Activated CD4-positive, alpha-beta T cell treated with anti-CD3 and anti-CD28 coated beads, Interleukin-2, amount 10 ng/mL, durations not matched to agents 7 days and 5 days (primary cell): ENCODE measurements at places on chromosomes 16 and 17. TPM values are rescaled to one million over a fixed set of nuclear protein-coding genes. Genes with fewer than 3 reads are reported as not detected.
A peak's percentile ranks its signal among the peaks of the same experiment; 100 is the strongest.

GRCh38 chr16:19744670-19745069, 26.6 kb downstream of the IQCK start:
- no peak overlapping the region for H3K27ac ChIP-seq
- no peaks in the 10 kb centered on the region for H3K4me1 ChIP-seq
- H3K36me3 ChIP-seq: no peaks in the 10 kb centered on the region
- no peaks in the 10 kb centered on the region for H3K27me3 ChIP-seq
- H3K4me3 ChIP-seq: no peak overlapping the region

GRCh38 chr16:380762-381011, 1.1 kb downstream of the PGAP6 start:
- H3K27me3 ChIP-seq: peaks cover 4% of the 10 kb centered on the region
- H3K4me1 ChIP-seq: peaks cover 25% of the 10 kb centered on the region
- DNase-seq: no peak
- H3K36me3 ChIP-seq: peaks cover 4% of the 10 kb centered on the region
- H3K27ac ChIP-seq: peak overlapping the region; percentile 93
- H3K4me3 ChIP-seq: peak overlapping the region; percentile 84

- H3K4me1 ChIP-seq: peaks cover 9% of the 10 kb centered on the region
- peaks cover 4% of the 10 kb centered on the region for H3K27me3 ChIP-seq
- no peak overlapping the region for H3K27ac ChIP-seq
- no peak overlapping the region for H3K4me3 ChIP-seq
- H3K36me3 ChIP-seq: no peaks in the 10 kb centered on the region
These were observed 3.9 kb downstream of the SPATA20 start for GRCh38 chr17:50550661-50551432.

ALOX12B gene
- 0.31 TPM for total RNA-seq

DNA sequence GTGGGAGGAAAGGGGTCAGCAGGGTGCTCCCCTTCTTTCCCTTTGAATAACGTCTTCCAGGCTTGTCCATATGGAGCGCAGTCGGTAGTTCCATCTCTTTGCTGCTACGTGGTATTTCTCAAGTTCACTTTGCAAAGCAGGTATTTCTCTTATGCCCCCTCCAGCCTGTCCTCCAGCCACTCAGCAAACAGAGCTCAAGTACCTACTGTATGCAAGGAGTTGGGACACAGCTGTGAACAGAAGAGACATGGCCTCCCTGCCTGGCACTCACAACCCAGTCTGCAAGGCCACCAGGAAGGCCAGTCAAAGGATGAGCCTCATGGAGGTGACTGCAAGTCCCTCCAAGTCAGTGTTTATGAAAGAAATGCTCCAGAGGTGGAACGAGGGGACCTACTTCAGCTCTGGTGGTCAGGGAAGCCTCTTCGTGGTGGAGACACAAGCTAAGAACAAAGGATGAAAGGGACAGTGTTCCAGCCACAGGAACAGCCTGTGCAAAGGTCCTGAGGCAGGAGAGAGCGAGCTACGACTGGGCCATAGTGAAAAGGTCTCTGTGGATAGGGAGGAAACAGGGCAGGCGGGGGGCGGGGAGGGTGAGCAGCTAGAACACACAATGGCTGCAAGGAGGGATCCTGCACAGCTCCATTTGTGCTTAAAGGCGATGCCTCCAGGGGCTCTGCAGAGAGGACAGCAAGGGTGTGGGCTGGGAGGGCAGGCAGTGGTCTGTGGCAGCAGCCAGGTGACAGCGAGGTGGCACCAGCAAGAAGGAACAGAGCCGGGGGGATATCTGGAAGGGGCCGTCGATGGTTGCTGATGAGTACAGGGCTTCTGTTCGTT, 32.6 kb downstream of the PPL start:
- H3K27ac ChIP-seq: no peak overlapping the region
- no peak overlapping the region for H3K4me3 ChIP-seq
- no peak for DNase-seq
- no peaks in the 10 kb centered on the region for H3K4me1 ChIP-seq
- H3K36me3 ChIP-seq: no peaks in the 10 kb centered on the region
- H3K27me3 ChIP-seq: peaks cover 5% of the 10 kb centered on the region

MT1H gene
- total RNA-seq: 0.62 TPM

BCAS3 gene
- total RNA-seq: 16.4 TPM

NPIPA8 gene
- 80.0 TPM for total RNA-seq

DNA sequence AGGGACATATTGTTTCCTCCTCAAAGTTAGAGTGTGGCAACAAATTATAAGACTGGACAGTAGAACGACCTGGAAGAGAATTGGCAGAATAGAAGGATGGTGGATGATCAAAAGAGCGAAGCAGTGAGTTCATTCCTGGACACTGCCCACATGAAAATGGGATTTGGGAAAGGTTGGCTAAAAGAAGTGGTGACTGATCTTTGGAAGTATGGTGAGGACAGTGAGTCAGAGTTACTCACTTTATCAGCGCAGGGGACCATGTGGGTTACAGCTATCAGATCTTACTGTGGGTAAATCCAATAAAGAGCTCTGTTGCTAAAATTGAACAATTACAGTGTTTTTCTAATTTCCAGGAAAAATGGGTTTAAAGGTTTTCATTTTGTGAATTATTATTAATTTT, 2.7 kb upstream of the TANC2 start:
- no peak overlapping the region for H3K4me3 ChIP-seq
- H3K27me3 ChIP-seq: peaks cover 54% of the 10 kb centered on the region
- H3K27ac ChIP-seq: no peak overlapping the region
- H3K36me3 ChIP-seq: no peaks in the 10 kb centered on the region

OSGIN1 gene
- total RNA-seq: 0.77 TPM

CACNA1H gene
- 3.6 TPM for total RNA-seq

- H3K4me1 ChIP-seq: peaks cover 19% of the 10 kb centered on the region
- peaks cover 20% of the 10 kb centered on the region for H3K36me3 ChIP-seq
- H3K27ac ChIP-seq: no peak overlapping the region
- H3K4me3 ChIP-seq: no peak overlapping the region
- no peaks in the 10 kb centered on the region for H3K27me3 ChIP-seq
- peak; percentile 13 for DNase-seq
These were observed 57.0 kb downstream of the NSRP1 start for GRCh38 chr17:30173649-30174048.

GP1BA gene
- total RNA-seq: not detected

DNA sequence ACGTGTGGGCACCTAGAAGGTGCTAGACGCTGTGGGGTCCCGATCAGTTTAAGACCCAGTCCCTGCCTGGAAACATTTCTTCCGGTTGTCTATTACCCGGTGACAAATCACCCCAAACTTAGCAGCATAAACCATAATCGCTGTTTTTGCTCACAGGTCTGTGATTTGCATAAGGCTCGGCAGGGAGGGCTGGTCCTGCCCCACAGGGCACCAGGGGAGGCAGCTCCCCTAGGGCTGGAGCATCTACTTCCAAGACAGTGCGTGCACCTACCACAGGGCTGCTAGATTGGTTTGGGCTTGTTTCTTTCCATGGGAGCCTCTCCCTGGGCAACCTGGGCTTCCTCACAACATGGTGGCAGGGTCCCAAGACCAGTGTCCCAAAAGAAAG, 214.5 kb upstream of the CIBAR2 start:
- H3K27ac ChIP-seq: no peak overlapping the region
- no peaks in the 10 kb centered on the region for H3K36me3 ChIP-seq
- H3K4me1 ChIP-seq: peaks cover 2% of the 10 kb centered on the region
- no peak for DNase-seq
- no peak overlapping the region for H3K4me3 ChIP-seq
- H3K27me3 ChIP-seq: peaks cover 8% of the 10 kb centered on the region

DNA sequence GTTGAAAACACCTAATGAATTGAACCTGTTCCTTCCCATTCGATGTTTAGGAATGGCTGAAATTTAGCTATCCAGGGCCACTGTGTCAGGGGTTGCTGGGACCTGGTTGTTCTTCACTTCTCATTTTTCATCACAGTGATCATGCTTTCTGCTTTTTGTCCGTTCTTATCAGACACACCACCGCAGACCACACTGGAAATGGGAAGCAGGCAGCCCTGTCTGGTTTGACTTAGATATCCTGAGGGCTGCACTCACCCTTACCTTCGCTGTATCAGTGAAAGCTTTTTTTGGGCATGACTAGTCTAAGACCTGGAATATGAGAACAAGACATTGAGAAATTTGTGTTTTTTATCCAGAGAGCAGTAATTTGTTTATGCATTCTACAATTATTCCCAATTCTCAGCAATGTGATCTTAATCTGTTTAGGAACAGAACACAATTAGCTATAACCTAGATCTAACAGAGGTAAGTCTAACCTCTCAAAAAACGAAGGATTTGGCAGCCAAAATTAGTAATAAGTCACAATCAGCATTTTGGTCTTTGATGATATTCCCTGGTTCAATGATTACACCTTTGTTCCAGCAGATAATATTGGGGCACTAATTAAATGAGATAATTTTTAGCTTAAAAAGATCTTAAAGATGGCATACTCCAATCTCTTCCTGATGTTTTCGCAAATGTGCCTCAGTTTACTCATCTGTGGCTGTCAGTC, 126.0 kb upstream of the GOT2 start:
- no peaks in the 10 kb centered on the region for H3K4me1 ChIP-seq
- no peak for DNase-seq
- H3K27me3 ChIP-seq: no peaks in the 10 kb centered on the region
- no peak overlapping the region for H3K27ac ChIP-seq
- no peak overlapping the region for H3K4me3 ChIP-seq

KRTAP4-3 gene
- not detected for total RNA-seq

DNA sequence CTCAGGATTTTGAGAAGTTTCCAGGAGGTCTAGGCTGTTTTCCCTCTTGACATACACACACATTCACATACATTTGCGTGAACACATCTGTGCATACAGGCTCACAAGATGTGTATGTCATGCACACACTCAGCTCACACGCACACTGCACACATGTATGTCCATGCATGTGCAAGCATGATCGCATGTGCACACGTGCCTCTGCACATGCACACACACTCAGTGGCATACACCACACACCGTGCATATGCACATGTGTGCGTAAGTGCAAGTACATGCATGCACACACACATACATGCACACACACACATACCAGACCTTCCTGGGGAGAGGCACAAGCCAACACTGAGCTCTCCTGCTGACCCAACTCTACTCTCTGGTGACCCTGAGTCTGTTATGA, 171.4 kb downstream of the RBFOX3 start:
- no peak overlapping the region for H3K4me3 ChIP-seq
- H3K27me3 ChIP-seq: no peaks in the 10 kb centered on the region
- DNase-seq: no peak
- H3K27ac ChIP-seq: no peak overlapping the region

DNA sequence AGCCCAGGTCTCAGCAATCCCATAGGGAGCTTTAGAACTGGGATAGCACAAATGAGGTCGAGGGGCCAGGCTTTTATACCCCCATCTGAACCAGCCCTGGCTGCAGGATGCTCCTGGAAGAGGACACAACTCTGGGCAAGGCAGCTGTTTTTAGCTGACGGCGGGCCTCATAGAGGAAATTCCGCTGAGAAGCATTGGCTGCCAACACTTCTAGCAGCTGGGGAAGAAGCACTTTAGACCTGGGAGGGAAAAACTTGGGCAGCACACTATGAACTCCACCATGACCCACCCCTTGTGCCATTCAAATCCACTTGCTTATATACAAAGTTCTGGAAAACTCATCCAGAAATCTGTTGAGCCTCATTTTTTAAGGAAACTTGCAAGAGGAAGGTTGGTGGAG, 5.0 kb downstream of the CCL11 start:
- H3K27me3 ChIP-seq: peaks cover 10% of the 10 kb centered on the region
- no peak for DNase-seq
- H3K36me3 ChIP-seq: no peaks in the 10 kb centered on the region
- no peaks in the 10 kb centered on the region for H3K4me1 ChIP-seq
- no peak overlapping the region for H3K27ac ChIP-seq
- H3K4me3 ChIP-seq: no peak overlapping the region

GOSR1 gene
- total RNA-seq: 49.7 TPM

ZNF286A gene
- 21.2 TPM for total RNA-seq

- H3K36me3 ChIP-seq: no peaks in the 10 kb centered on the region
- no peak overlapping the region for H3K27ac ChIP-seq
- peaks cover 12% of the 10 kb centered on the region for H3K4me1 ChIP-seq
These were observed 3.4 kb downstream of the NDRG4 start for GRCh38 chr16:58503166-58503862.

DNA sequence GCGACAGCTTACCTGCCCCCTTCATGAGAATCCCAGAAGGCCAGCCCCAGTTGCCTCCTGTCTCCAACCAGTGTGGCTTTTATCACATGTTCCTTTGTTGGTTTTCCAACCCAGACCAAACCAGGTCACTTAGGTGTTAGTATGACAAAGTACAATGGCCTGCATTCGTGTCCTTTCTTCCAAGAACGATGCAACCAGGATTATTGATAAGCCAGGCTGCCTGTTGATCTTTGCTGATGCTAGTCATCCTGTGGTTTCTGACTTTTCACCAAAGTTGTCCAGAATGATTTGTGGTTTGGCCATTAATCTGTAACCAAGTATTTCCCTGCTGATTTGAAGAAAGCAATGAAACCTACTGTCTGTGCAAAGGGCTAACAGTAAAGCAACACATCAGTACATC, 191.4 kb downstream of the CYLD start:
- H3K4me3 ChIP-seq: no peak overlapping the region
- DNase-seq: no peak
- H3K27ac ChIP-seq: no peak overlapping the region
- H3K4me1 ChIP-seq: no peaks in the 10 kb centered on the region
- no peaks in the 10 kb centered on the region for H3K36me3 ChIP-seq

DNA sequence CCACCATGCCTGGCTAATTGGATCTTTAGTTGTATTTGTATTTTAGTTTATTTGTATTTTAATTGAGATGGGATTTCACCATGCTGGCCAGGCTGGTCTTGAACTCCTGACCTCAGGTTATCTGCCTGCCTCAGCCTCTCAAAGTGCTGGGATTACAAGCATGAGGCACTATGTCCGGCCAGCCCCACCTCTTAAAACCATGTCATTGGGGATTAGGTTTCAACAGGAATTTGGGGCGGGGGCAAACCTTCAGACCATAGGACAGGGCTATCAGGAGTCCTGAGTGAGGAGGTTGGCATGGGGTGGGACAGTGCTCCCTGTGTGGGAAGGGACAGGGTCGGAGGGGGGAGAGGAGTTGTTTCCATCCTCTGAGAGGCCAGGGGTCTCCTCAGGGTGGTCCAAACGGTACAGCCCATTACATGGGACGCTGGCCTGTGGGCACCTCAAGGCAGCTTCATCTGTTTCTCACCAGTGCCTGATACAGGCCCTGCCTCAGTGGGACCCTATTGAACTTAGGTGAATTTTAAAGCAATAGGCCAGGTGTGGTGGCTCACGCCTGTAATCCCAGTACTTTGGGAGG, 21.6 kb downstream of the GAA start:
- peaks cover 18% of the 10 kb centered on the region for H3K27me3 ChIP-seq
- H3K27ac ChIP-seq: no peak overlapping the region
- H3K4me3 ChIP-seq: no peak overlapping the region

- H3K27ac ChIP-seq: no peak overlapping the region
- no peaks in the 10 kb centered on the region for H3K36me3 ChIP-seq
- no peak for DNase-seq
- peaks cover 64% of the 10 kb centered on the region for H3K27me3 ChIP-seq
- no peak overlapping the region for H3K4me3 ChIP-seq
These were observed 2.6 kb downstream of the FOXF1 start for GRCh38 chr16:86512860-86513470.

- H3K4me1 ChIP-seq: peaks cover 44% of the 10 kb centered on the region
- peaks cover 9% of the 10 kb centered on the region for H3K36me3 ChIP-seq
- DNase-seq: no peak
- H3K27me3 ChIP-seq: no peaks in the 10 kb centered on the region
- H3K4me3 ChIP-seq: no peak overlapping the region
These were observed 6.5 kb downstream of the WWP2 start for GRCh38 chr16:69768666-69769065.

ABCC3 gene
- not detected for total RNA-seq

GRCh38 chr16:53502331-53503269, at the start of gene AKTIP:
TSS of gene AKTIP (minus strand) at chr16:53503209. CDS start at chr16:53500259, 2,950 bp downstream.
- H3K4me1 ChIP-seq: peaks cover 50% of the 10 kb centered on the region
- peaks cover 33% of the 10 kb centered on the region for H3K36me3 ChIP-seq
- peak within 1 kb of the TSS; percentile 93 for H3K27ac ChIP-seq
- peak within 1 kb of the TSS; percentile 90 for H3K4me3 ChIP-seq
- peak; percentile 35 for DNase-seq
